Stimulated activated CD8-positive, alpha-beta memory T cell treated with anti-CD3 and anti-CD28 coated beads, Interleukin-15, amount 100 ng/mL, for 1 hour (primary cell): ENCODE measurements at places on chromosomes 2 and 18.

DNA sequence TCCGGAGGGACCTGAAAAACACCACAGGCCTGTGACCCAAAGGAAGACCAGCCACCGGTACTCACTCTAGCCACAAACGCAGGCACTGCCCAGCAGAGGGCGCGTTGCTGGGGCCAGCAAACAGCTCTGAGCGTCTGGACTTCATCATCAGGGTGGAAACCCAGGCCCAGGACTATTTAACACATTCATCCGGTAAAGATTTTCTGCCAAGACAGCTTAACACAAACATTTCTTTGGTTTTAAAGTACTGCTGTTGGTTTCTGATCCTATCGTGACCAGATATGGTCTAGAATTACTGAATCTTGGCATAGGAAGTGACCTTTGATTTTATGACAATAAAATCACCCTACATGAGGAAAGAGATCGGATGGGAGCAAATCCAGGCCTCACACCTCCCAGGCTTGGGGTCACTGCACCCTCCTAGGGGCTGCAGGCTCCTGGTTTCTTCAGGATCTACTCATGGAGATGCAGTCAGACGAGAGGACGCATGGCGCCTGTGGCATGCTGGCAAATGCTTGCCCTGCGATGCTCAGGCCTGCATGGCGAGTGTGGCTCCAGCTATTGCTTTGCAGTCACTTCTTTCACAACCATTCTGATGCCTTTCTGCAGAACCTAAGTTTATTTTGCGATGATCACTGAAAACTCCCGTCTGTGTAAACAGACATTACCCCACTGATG, 130.4 kb downstream of the COL4A4 start:
- no peak for DNase-seq

- no peak for DNase-seq
Observed at GRCh38 chr2:17780546-17780945, 26.6 kb downstream of the GEN1 start.

DNA sequence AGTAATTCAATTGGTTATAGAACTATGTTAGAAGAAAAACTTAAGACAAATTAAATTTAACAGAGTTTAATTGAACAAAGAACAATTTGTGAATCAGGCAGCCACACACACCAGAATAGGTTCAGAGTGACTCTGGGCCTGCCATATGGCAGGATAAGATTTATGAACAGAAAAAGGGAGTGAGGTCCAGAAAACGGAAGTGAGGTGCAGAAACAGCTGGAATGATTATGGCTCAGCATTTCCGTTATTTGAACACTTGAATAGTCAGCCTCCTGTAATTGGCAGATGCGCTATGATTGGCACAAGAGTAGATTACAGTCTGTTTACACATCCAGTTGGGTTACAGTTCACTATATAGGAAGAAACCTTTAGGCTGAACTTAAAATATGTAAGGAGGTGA, 99.0 kb downstream of the MBD2 start:
- no peak for DNase-seq

GRCh38 chr18:46060359-46060841, 11.7 kb downstream of the PSTPIP2 start:
- DNase-seq = no peak

DNA sequence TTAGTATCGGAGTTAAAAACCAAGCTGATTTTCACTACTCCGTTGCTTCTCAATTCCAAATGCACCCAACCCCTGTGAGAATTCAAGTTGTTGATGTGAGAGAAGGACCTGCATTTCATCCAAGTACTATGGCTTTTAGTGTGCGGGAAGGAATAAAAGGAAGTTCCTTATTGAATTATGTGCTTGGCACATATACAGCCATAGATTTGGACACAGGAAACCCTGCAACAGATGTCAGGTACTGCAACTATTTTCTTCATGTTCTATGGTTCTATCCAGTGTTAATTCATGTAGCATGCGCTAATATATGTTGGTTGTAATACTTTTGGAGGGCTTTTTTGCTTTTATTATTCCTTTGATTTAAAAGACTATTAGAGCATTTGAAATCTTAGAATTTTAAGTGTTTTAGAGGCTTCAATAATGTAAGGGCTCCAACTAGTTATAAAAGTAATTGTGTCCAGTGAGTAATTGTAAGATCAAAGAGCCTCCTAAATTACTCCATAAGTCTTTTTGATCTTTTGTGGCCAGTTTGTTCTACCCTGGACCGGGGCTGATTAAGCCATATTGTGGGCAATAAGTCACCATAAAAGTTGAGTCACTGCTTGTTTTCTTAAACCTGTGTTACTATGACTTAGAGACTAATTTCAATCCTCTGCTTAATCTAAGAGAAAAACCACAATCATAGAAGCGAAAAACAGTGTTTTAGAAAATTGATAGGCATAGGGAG, 22.9 kb downstream of the DSG4 start:
- DNase-seq = no peak

DNA sequence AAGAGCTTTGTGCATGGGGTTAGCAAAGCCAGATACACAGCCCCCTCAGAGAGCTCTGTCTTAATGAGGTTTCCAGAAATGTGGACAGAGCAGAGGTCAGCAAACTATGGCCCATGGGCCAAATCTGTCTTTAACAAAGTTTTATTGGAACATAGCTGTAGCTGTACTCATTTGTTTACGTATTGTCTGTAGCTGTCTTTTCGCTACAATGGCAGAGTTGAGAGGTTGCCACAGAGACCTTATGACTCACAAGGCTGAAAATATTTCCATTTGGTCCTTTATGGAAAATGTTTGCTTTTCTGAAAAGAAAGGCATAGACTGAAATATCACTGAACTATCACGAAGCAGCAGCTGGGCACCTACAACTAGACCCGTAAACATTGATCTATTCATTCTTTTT, 841.8 kb downstream of the SLC4A3 start:
- DNase-seq = no peak

GRCh38 chr2:156687715-156688114, 251.5 kb downstream of the GPD2 start:
- no peak for DNase-seq

DNA sequence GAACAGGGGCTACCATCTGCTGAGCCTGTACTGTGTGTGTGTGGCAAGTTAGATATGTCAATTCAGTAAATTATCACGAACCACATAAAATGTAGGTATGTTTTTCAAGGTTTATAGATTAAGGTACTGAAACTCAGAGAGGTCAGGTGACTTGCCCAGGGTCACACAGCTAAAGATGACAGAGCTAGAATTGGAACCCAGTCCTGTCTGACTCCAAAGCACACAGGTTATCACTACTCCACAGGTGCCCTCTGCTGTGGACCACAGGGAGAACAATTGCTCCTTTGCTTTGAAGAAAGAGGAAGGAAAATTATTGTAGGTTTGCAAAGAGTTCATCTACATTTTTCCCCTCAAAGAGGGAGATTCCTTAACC, 229.7 kb upstream of the AGAP1 start:
- no peak for DNase-seq

GRCh38 chr2:203987959-203988358, 51.4 kb downstream of the ICOS start:
- DNase-seq = no peak

DNA sequence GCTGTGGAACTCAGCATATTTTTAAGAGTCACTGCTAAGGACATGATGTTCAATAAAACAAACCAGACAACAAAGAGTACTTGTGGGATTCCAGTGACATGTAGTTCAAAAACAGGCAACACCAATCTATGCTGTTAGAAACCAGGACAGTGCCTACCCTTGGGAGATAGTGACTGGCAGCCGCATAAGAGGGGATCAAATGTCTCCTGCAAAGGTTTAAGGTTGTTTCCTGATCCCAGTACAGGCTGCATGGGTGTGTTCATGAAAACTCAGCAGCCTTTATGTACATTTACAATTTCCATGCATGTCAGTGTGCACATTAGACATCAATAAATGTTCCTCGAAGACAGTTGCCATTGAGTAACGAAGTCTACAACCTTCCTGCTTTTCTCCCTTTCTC, 183.8 kb downstream of the PID1 start:
- no peak for DNase-seq

DNA sequence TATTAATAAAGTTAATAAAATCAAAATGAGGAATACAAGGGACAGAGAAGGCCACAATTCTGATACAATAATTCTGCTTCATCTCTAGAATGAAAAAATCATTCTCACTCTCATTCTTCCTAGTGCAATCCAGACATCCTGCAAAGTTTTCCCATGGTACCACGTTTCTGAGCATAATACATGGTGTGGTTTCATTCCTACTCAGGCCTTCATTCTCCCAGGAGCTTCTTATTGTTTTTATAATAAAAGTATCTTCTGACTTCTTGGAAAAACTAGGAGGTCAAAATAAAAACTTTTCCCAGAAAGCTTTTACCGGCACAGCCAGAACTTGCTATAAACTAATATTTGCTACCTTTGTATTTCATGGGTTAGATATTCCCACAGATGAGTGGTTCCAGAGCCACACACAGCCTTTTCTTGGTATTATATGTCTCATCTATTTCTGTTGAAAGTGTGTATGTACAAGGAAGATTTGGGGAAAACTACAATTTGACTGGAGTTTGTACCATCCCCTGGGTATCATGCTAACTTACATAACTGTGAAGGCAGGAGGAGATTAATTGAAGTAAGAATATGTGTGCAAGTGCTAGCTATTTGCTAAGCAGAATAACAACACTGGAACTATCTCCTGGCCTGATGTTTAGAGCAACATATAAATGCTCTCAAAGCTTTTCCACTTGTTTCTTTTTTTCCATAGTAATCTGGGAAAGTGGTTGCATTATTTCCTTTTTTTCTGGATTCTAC, 82.3 kb downstream of the NRXN1 start:
- no peak for DNase-seq

- DNase-seq = no peak
Observed at GRCh38 chr2:133940134-133940533, 313.7 kb upstream of the MGAT5 start.

GRCh38 chr2:128523457-128523856, 204.8 kb upstream of the HS6ST1 start:
- DNase-seq = no peak

- no peak for DNase-seq
Observed at GRCh38 chr2:2237563-2237962, 93.5 kb downstream of the MYT1L start.

DNA sequence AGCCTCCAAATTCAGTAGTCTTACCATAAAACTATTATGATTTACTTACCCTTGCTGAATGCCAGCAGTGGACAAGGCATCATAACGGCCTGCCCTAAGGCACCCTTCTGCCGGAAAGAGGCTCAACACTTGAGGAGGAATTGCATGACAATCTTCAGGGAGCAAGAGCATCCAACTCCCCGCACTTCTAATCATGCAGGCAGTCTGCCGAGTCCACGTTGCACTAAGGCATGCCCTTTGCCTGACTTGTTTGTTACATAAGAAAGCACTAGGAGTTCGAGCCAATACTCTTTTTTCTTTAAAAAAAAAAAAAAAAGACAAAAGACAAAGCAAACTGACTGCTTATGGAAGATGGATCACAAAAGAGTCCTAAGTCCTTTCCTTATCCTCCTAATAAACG, 17.9 kb upstream of the SPTBN1 start:
- DNase-seq = no peak

GRCh38 chr2:36357847-36358659, 2.5 kb downstream of the CRIM1 start:
- DNase-seq = no peak
